ENCODE measurements at places on chromosomes 2 and 18. TPM values are rescaled to one million over a fixed set of nuclear protein-coding genes. Genes with fewer than 3 reads are reported as not detected.

- DNase-seq, result no peak
Measured at GRCh38 chr2:198385326-198385725, 580.9 kb downstream of the PLCL1 start.

- DNase-seq, result peak; percentile 52
Measured at GRCh38 chr2:45614871-45615415, 3.9 kb upstream of the SRBD1 start.

- no peak for DNase-seq
Measured at GRCh38 chr2:240618776-240619175, 6.5 kb upstream of the GPR35 start.

Gene STEAP3
- total RNA-seq, result 7.6 TPM

Gene ACMSD
- not detected for total RNA-seq

All from MG63 (cell line).